Right kidney (tissue), 9 donors: ENCODE measurements at places on chromosomes 1 and 21.

- DNase-seq, result no peak
Measured at GRCh38 chr1:51378871-51379270, 48.5 kb upstream of the TTC39A start.

DNA sequence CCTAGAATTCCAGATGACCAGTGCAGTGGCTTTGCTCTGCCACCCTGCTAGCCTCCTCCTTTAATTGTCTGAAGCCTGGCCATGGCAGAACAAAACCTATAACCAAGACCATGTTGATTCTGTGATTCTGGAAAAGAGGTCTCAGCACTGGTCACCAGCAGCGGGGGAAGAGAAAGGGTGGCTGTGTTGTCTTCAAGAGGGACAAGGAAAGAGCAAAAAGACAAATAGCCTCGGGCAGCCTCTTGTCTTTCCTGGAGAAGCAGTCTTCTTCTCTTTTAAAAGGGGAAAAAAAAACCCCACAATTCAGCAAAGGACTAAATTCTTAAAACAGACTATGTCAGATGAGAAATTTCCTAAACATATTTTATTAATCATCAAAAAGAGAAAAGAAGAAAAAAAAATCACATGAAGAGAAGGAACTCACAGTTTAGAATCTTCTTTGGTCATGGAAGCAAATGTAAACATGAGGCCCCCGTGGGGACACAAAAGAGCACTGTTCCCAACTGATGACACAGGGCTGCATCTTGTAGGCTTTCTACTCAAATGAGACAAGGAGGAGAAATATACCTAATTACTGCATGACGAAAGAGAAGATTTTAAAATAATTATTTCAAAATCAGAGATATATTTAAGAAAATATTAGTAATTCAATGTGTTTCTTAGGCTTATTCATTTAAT is 36.3 kb upstream of the RAP1GAP start:
- DNase-seq, result no peak

- DNase-seq, result no peak
Measured at GRCh38 chr1:30316056-30316455, 407.3 kb downstream of the MATN1 start.

DNA sequence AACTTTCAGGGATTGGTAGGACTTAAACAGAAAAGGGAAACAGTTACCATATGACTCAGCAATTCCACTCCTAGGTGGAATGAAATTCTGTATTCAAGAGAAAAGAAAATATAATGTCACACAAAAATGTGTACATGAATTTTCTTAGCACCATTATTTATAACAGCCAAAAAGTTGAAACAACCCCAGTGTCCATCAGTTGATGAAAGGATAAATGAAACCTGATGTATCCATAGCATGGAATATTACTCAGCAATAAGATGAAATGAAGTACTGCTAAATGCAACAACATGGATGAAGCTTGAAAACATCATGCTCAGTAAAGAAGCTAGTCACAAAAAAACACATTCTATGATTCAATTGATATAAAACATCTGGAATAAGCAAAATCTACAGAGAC is 15.5 kb downstream of the EEIG2 start:
- DNase-seq, result no peak

- DNase-seq, result no peak
Measured at GRCh38 chr1:96365076-96365475, 356.5 kb upstream of the PTBP2 start.

GRCh38 chr1:228438266-228438665 is 21.6 kb upstream of the TRIM17 start:
- no peak for DNase-seq

- DNase-seq, result no peak
Measured at GRCh38 chr1:35932158-35932636, 1.3 kb downstream of the AGO3 start.

DNA sequence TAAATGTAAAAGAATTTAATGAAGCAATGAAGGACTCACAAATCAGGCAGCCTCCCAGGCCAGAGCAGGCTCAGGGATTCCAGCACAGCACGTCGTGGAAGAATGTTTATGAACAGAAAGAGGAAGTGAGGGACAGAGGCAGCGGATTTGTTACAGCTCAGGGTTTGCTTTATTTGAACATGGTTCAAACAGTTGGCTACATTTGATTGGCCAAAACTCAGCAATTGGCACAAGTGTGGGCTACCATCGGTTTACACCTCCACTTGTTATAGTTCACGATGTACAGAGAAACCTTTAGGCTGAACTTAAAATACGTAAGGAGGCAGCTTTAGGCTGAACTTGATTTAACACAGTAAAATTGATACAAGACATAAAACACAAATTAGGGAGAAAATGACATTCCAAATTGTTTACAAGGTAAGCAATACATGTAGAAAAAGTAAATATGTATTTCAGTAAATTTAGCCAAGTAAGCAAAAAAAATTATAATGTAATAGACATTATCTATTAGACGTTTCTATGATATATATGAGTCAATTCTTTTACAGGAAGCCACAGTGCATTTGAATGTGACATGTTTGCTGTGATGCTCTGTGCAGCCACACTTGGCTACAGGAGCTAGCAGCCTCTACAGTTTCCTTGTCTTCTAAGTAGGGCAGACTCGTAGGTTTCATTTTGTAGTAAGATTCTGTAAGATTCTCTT is 126.5 kb downstream of the ADSS2 start:
- no peak for DNase-seq

- DNase-seq, result no peak
Measured at GRCh38 chr1:17276568-17276967, 27.7 kb downstream of the PADI3 start.

DNA sequence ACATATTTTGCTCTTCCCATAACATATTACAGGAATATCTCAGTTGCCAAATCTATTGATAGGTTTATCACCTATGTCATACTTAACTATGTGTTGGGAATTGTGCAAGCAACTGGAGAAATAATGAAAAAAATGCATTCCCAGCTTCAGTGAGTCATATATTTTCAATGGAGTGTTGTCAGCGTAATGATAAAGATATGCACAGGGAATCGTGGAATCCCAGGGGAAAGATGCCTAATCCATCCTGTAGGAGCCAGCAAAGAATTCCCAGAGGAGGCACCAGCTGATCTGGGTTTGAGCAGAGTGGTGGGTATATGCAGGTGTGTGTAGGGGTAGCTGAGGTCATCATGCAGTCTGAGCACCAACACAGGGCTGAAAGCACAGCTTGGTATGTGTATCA is 213.3 kb upstream of the DAB1 start:
- no peak for DNase-seq

DNA sequence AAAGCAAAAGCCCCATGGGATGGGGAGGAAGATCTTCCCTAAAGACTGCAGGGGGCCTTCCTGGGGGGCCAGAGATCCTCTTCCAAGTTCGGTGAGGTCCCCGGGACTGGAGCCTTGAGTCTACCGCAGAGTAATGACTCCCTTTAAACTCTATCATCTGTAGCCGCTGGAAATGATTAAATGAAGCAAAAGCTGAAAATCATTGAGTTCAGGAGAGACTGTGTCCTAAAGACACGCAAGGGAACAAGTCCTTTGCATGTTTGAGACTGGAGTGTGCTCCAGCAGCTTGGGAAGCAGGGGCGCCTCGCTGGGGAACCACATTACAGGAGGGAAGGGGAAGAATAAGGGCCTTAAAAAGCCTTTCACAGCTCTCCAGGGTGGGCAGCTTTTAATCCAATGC is 70.2 kb downstream of the WDR4 start:
- no peak for DNase-seq

DNA sequence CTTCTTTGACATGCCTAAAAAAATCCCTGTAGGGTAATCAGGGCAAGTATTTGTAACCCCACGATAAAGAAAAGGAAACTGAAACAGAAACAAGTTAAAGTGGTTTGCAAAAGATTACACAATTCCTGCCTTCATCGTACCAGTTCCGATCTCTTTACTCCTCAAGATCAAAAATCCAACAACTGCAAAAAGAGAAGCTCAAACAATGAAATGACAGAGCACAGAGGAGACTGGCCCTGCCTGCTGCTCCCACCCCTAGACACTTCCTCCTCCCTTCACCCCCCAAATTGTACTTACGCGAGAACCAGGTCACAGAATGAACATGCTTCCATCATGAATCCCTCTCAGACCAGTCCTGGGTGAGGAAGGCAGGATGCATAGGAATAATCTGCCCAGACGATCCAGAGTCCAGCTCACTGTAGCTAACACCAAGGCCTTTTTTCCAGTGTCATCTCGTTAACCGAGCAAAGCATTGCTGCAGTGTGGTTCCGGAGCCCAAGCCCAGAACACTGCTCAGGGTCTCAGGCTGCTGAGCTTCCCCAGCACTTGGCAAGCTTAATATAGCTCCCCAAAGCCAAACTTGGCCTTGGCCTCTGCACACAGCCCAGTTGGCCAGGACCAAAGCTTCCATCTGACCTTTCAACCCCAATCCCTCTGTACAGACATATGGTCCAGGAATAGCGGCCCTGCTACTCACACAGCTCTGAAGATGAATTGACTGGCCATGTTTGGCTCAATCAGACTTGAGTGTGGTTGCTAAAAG is 20.3 kb downstream of the RXRG start:
- DNase-seq, result no peak

GRCh38 chr1:67148516-67149178 is 13.9 kb upstream of the C1orf141 start:
- no peak for DNase-seq
